CD8-positive, alpha-beta memory T cell (primary cell): ENCODE measurements at places on chromosomes 1 and 21.

DNA sequence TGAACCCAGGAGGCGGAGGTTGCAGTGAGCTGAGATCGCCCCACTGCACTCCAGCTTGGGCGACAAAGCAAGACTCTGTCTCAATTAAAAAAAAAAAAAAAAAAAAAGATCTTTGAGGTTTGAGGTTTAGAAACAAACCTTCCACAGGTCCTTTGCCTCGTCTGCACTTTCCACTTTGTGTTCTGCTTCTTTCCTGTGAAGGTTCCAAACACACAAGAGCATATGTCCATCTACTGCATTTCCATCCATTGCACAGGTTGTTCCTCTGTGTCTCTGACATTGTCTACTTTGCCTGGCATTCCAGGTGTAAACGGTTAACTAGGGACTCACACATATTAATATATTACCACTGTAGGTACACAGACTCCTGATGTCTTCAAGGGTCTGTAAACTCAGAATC lies 40.1 kb downstream of the DSTYK start:
- no peak for DNase-seq

DNA sequence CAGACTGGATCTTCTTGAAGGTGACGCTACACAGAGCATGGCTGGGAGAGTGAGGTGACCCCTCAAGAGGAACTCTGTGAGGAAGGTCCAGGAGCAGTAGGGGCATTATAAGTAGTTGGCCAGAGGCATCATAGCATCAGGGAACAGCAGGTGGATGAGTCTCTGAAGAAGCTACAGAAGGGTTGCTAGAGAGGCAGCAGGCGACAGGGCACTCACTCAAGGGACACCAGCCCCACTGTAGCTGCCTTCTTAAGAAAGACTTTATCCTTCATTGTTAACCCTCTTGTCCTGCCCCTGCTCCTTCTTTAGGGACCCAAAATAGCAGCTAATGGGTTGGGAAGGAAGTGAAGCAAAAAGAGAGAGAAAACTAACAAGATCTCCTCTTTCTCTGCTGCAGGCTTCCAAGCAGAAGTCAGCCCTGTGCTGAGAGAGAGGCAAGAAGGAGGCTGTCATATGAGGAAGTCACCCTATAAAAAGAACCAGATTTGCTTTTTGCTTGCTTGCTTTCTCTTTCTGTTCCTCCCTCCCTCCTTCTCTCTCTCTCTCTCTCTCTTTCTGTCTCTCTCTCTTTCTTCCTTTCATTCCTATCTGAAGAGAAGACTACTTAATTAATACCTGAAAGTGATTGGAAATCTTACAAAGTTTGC lies 7.7 kb upstream of the CD5L start:
- DNase-seq, result no peak

DNA sequence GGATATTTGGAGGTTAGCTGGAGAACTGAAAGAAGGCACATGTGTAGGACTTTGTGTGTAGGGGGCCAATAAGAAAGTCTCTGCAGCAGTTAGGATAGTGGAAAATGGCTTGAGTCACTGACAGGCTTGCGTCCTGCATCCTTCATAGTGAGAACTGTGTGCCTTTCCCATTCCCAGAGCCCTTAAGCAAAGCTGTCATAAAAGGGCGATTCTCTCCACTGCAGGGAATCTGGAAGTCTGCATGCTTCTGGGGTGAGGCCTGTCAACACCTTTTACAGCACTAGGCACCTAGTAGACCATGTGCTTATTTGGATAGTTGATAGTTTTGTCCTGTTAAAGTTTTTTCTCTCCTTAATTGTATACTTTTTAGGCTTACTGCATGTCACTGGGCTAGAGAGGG lies 39.4 kb upstream of the MACF1 start:
- DNase-seq, result no peak

GRCh38 chr1:160436966-160437365 lies 36.6 kb downstream of the VANGL2 start:
- no peak for DNase-seq

DNA sequence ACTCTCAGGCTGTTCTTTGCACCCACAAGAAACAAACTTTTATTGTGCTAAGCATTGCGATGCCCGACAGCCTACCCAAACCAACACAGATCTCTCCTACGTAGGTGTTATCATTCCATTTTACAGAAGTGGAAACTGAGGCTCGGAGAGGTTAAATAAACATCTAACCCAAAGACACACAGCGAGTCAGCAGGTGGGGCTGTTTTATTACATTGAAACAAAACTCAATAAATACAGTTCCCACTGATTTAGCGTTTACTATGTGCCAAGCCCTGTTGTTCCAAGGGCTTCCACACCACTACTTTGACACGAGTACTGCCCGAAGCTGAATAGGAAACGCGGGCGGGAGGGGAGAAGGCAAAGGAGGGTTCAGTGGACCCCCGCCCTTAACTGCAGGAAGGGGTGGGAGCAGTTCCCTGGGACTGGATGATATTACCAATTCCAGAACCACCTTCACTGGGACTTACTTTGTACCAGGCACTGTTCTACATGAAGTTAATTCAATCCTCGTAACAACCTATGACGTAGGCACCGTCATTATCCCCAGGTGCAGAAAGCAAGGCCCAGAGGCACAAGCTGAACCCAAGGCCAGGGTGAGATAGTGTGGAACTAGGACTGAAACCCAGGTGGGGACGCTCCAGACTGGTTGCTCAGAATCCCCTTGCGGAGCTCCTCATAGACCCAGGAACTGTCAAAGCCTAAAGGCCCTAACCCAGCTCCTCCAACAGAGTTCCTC lies 19.3 kb upstream of the ALDH4A1 start:
- DNase-seq, result no peak

- no peak for DNase-seq
Measured at GRCh38 chr1:159949981-159950381, 4.1 kb downstream of the SLAMF9 start.

- DNase-seq, result no peak
Measured at GRCh38 chr1:148166558-148167492, 14.7 kb upstream of the NBPF11 start.

GRCh38 chr1:184021728-184022127 lies 15.8 kb downstream of the COLGALT2 start:
- DNase-seq, result no peak
